ENCODE measurements at places on chromosomes 13 and 19.

DNA sequence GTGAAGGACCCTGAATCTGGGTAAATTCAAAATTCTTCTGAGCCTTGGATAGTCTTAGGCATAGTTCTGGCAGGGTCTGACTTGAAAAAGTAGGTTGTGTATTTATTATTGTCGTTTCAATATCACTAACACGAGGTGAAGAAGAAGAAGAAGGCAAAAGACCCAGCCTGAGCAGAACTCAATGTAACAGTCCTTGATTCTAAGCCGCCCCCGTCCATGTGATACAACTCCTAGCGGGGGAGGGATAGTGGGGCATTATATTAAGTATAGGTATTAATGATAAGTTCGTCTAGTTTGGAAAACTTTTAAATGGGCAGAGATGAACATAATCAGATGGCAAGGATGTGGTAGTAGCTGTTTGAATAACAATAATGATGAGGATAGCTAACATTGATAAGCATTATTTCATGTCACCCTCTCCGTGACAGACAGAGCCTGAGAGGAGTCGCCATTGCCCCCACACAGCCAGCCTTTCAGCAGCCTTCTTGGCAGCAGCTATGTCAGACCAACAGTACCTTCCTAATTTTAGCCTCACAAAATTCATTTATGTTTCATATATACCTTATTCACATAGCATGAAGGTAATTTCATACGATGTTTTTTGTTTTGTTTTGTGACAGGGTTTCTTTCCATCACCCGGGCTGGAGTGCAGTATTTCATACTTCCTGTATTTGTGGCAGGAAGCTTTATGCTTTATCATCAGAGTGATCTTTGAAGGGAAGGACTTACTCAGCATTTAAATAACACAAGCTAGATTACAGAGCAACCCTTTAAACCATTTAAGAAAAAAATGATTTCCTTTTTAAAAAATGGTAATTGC, 64.4 kb upstream of the NPAS1 start:
- DNase-seq = no peak

- DNase-seq = no peak
Observed at GRCh38 chr19:45217193-45217956, 27.8 kb downstream of the EXOC3L2 start.

- no peak for DNase-seq
Observed at GRCh38 chr19:54921082-54921481, 15.1 kb downstream of the NCR1 start.

- DNase-seq = peak; percentile 50
Observed at GRCh38 chr13:50910485-50910805, 854 bp downstream of the RNASEH2B start.

- no peak for DNase-seq
Observed at GRCh38 chr13:24199016-24199415, 38.5 kb downstream of the SPATA13 start.

GRCh38 chr19:44712864-44713515, 14.0 kb downstream of the CEACAM16 start:
- DNase-seq = no peak

DNA sequence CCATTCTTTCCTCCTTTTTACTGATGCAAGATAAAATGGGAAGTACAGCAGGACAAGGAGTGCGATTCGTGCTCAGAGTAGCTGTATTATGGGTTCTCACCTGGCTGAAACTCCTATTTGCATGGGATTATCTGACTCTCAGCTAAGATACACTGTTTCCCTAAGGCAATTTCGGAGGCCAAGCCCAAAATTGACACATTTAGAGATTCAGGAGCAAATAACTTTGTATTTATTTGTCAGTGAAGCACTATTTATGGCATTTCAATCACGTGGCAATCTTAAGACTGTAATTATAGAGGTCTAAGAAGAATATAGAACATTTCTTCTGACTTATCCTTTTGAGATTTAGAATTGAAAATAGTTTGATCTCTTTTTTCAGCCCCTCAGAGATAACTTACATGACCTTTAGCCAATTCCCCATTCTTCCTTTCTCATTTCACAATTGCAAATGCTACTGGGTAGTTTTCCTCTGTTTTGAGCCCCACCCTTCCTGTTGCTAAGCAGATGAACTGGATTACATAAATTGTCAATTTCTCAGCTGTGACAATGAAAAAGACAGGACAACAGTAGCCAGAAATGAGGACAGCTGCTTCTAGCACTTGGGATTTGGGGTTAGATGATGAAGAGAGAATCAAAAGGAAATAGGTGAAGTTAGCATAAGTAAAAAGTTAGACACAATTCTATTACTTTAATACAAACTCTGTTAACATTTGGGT, 122.7 kb upstream of the FRY start:
- no peak for DNase-seq

DNA sequence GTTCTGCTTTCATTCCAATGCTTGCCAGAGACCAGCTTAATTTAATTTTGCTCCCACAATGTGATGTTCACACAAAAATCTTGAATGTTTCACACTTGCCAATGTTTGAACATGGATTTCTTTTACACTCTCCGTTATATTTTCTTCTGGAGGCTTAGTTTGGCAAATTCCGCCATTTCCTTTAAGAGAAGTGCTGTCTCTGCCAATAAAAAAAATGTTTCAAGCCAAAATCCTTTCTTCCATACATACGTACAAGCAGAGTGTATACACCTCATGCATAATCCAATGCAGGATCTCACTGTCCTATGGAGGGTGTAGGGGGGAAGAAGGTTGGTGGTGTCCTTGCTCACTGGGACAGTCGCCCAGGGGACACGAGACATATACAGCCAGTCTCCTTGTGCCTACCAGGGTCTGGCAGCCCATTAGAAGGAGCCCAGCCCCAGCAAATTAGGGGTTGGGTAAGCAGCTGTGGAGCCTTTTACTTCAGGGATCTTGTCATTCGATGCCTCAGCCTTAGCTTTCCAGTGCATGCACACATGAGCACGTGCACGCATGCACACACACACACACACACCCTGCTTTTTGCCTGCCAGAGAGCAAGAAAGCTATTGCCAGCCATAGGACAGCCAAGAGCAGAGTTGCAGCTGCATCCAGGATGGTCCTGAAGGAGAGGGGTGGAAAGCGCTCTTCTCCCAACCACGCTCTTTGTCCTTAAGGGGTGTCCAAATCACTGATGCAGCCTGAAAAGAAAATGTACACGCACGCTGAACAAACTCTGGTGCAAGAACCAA, 208.3 kb downstream of the FOXO1 start:
- no peak for DNase-seq

DNA sequence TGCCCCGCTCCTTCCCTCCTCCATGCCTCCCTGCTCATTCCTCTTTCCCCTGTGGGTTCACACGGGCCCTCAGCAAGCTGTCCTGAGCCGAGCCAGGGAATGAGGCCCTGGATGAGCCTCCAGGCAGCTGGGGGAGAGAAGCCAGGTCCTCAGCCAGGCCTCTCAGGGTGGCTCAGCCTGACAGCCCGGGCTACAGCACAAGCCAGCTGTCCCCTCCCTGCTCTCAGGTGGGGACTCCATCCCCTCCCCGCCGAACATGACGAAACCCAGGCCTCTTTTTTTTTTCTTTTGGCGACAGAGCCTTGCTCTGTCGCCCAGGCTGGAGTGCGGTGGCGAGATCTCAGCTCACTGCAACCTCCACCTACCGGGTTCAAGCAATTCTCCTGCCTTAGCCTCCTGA, 40.0 kb upstream of the MATK start:
- DNase-seq = no peak

- DNase-seq = no peak
Observed at GRCh38 chr13:97282705-97283104, 60.6 kb downstream of the MBNL2 start.

DNA sequence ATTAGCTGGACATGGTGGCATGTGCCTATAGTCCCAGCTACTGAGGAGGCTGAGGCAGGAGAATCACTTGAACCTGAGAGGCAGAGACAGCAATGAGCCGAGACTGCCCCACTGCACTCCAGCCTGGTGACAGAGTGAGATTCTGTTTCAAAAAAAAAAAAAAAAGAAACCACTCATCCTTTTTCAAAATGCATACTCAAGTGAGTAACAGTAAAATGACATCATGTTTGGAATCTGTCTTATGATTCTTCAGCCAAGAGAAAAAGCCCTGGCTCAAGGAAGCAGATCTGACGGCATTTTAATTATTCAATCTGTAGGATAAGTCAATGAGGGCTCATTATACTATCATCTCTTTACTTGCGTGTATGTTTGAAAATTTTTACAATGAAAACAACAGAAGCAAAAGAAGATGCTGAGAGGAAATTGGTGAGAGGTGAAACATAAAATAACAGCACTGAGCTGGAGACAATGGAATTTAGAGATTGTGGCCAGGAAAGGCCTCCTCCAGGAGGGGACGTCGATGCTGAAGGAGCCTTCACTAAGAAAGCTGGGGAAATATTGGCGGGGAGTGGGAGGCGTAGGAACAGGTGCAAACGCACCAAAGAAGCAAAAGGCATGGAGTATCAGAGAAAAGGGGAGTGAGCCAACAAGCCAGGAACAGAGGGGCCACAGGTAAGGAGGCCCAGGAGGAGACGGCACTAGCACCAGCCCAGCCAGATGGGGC, 12.9 kb upstream of the CCNE1 start:
- no peak for DNase-seq

- no peak for DNase-seq
Observed at GRCh38 chr19:14165990-14166830, 29.8 kb upstream of the ASF1B start.

GRCh38 chr13:110390567-110390966, 83.5 kb downstream of the COL4A2 start:
- DNase-seq = peak; percentile 91

GRCh38 chr13:98358937-98359336, 181.9 kb upstream of the RNF113B start:
- no peak for DNase-seq

- DNase-seq = peak; percentile 45
Observed at GRCh38 chr19:996051-996838, 4.0 kb upstream of the GRIN3B start.

- no peak for DNase-seq
Observed at GRCh38 chr13:87208636-87209035, 462.5 kb upstream of the SLITRK5 start.

- DNase-seq = peak; percentile 62
Observed at GRCh38 chr13:47853236-47853635, 147.8 kb downstream of the SUCLA2 start.

DNA sequence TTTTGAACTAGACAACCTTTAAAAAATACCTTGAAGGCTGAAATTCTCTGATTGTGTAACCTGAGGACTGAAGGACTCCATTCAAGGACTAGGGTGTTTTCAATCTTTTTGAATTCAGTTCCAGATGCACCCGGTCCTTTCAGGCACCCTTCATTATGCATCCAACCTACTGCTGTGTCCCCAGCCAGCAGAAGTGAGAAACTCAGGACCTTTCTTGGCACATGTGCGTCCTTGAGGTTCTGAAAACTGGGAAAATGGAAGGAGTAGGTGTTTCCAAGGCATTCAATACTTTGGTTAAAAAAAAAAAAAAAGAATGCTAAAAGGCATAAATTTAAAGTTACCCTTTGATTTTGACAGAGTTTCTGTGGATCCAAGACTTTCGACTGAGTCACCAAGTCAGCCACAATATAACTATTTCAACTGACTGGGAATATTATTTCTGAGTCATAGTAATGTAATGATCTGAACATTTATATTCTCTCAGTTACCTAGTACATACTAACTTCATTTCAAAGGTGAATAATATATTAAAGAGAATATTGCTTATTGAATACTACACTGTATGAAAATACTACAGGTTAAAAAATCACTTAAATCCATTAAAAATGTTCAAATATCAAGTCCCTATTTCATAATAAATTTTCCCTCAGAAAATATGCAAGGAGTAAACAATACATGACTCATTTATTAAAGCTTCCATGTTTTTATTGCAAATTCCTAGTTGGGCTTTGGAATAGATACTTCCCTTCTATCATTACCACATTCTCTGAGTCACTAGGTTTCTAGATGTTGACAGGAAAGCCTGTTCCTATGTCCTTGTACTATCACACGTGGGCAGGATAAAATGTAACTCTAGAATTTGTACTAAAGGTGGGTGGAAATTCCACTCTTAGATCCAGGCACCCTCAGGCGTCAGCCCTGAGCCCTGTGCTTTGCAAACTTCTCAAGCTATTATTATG, 2.4 kb upstream of the ITGBL1 start:
- DNase-seq = peak; percentile 91

GRCh38 chr19:1211494-1212234, 6.1 kb downstream of the STK11 start:
- no peak for DNase-seq

- DNase-seq = no peak
Observed at GRCh38 chr13:61592489-61592888, 176.8 kb upstream of the PCDH20 start.

GRCh38 chr13:109910194-109910593, 123.8 kb upstream of the IRS2 start:
- no peak for DNase-seq

DNA sequence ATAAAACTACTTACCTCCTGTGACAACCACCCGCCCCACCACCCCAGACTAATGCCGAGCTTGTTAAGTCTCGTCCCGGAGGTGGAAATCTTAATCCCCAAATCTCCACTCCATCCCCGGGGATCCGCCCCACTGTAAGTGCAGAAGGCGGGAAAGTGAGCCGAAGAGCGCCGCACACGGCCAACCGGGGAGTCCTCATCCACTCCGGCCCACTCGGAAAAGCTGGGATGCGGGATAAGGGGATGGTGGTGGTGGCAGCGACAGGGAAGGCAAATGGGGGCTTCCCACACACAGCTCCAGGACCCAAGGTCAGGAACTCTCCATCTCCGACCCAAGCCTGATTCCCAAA, 621 bp downstream of the FBL start:
- DNase-seq = peak; percentile 20

All from astrocyte of the spinal cord (primary cell).